Germinal center (tissue), 1 donor: ENCODE measurements at places on chromosomes 3 and 15.

GRCh38 chr3:126300761-126301481 lies 56.3 kb downstream of the KLF15 start:
- no peak for DNase-seq

- no peak for DNase-seq
Measured at GRCh38 chr3:46960081-46960701, 16.4 kb downstream of the CCDC12 start.

DNA sequence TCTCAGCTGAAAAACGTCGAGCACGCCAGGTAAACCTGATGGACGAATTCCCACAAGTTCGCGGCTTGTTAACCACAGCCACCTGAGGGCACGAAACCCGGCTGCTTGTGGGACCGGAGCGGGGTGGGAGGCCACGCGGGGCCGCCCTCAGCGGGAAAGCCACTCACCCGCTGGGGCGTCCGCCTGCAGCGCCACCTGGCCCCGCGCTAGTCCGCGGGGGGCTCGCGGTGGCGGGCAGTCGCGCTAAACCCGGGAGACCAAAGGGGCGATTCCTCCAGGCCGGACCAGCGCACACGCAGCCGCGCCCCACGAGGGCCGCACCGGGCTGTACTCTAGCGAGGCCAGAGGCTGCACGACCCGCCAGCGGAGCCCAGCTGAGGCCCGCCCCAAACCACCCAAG lies 15.7 kb upstream of the CFAP161 start:
- no peak for DNase-seq

- DNase-seq: no peak
Measured at GRCh38 chr15:98547741-98548138, 100.6 kb upstream of the IGF1R start.

DNA sequence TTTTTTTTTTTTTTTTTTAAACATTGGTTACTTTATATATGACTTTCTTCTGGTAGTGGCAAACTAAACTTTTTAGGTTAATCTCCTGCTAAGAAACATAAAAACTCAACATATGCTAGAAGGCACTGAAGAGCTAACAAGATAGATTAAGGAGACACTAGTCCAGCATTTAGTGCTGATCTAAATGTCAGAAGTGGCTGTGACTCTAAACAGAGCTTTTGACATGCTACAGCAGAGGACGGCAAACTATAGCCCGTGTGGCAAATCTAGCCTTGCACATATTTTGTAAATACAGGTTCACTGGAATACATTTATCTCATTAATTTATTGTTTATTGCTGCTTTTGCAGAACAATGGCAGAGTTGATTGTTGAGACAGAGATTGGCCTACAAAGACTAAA lies 20.6 kb downstream of the NR2E3 start:
- no peak for DNase-seq

- no peak for DNase-seq
Measured at GRCh38 chr3:25009665-25010064, 418.4 kb upstream of the RARB start.

DNA sequence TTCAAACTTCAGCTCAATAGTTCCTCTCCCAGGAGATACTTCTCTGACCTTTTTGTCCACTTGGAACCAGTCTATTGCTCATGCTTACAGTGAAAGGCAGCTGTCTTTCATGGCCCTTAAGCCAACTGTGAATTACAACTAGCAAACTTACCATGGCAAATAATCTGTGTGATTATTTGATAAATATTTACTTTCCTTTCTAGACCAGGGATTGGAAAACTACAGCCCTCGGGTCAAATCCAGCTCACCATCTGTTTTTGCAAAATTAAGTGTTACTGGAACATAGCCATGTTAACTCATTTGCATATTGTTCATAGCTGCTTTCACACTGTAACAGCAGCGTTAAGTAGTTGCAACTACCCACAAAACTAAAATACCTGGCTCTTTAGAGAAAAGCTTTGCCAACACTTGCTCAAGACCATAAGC lies 289.1 kb upstream of the MCTP2 start:
- DNase-seq: no peak

GRCh38 chr3:1252061-1252430 lies 159.2 kb downstream of the CNTN6 start:
- no peak for DNase-seq

- DNase-seq: no peak
Measured at GRCh38 chr15:50825946-50826345, 60.4 kb upstream of the SPPL2A start.

- DNase-seq: no peak
Measured at GRCh38 chr15:67573194-67573593, 30.7 kb downstream of the MAP2K5 start.

DNA sequence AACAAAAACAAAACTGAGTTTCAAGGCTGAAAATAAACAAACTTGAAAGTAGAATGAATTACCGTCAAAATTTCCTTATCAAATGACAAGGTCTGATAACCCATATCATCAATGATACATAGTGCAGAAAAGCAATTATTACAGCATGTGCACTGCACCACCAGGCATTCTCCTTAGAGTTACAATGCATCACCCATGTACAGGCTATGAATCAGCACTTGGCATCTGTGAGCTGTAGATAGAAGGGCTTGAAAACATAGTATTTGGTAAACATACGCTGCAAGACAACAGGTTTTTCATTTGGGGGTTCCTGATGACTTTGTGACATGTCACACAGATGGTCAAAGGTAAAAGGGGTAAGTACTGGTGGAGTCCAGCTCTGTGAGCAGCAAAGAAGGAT lies 265.1 kb downstream of the CTNNB1 start:
- DNase-seq: no peak

GRCh38 chr15:84826369-84826823 lies 9.2 kb downstream of the ALPK3 start:
- no peak for DNase-seq

DNA sequence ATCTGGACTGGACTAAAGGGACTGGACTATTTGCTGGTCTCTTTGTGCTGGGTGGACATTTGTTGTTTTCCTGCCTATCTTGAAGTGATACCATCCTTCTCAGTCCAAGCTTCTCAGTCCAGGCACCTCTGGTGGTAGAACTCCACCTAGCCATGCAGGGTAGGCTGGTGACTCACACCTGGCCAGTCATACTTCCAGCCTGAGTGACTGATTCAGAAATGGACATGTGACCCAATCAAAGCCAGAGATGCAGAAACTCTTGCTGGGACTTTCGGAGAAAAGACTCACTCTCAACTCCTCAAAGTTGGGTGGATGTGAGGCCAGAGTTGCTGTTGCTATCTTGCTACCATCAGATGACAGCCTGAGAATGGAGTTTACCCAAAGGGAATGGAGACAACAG lies 5.6 kb upstream of the ASB14 start:
- no peak for DNase-seq

GRCh38 chr15:68593341-68593740 lies 14.5 kb downstream of the CORO2B start:
- no peak for DNase-seq

DNA sequence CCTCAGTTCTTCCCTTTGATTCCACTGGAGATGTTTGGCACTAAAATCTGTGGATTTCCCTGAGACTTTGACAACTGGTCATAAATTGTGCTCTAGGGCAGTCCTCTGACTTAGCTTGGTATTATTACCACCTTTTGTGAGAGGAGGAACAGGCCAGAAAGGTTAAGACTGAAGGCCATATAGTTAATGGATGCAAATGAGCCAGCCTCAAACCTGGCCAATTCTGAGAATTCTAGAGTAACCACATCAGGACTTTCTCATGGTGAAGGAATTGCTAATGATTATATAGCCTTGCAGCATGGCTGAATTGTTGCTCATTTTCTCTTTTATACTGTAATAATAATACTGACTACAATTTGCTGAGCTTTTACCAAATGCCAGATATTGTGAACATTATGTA lies 162.5 kb downstream of the CADPS start:
- DNase-seq: no peak

GRCh38 chr15:81752546-81752942 lies 293.3 kb downstream of the MEX3B start:
- no peak for DNase-seq

DNA sequence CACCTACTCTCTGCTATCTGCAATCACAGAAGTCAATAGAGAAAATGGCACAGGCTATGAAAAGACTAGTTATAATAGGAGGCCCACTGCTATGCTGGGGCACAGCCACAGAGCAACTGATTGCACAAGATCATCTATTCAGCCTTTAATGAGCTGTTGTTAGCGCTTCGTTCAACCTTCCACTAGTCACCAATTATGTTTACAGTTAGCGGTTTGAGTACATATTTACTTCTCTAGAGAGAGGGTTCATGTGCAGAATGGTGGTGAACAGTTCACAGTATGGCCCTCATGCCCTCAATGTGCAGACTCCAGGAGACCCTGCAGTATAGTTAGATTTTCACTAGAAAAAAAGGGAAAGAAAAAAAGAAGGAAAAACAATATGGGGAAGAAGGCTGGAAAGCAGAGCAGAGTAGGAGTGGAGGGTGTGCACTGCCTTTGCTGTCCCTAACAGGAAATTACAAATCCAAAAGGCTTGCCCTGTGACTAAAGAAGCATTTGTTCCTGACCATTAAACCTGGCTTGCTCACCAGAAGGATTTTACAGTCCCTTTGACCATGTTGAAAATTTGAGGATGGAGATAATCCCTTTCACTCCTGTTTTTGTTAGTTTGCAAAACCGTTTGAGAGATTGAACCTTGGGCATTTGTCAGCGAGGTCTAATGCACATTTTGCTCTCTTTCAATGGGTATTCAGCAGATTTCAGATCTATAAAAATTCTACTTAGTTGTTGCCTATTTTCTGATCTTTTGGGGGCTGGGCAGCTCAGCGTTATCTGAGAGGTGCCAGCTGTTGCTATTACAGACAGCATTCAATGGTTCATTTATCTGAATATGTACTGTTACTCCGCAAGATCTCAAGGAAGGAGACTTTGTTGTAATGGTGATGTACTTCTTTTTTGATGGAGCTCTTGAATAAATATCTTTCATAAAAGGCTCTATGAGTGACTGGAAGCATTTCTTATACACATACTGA lies 296.1 kb downstream of the LSAMP start:
- no peak for DNase-seq

DNA sequence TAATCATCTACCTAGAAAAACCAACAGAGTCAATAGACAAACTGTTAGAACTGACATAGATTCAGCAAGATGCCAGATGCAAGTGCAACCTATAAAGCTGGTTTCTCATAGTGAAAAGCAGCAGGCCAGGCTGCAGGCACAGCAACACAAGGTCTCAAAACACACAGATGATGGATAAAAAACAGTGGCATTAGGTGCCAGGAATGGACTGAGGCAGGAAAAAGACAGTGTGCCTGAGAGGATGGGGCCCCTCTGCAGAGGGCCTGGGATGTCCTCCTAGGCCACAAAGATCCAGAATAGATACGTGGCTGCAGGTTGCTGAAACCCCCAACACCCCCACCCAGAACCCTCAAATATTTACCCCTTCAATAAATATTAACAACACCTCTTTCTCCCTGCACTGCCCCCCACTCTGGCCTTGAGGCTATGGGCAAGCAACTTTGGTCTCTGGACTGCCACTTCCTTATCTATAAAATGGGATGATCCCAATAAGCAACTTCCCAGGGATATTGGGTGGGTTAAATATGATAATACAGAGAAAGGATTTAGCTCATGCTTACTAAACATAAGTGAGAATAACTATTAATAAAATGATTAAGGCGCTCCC lies 35.2 kb upstream of the FGD5 start:
- no peak for DNase-seq

- DNase-seq: no peak
Measured at GRCh38 chr15:49696433-49696832, 75.6 kb downstream of the DTWD1 start.

GRCh38 chr3:17006132-17006852 lies 121.5 kb downstream of the PLCL2 start:
- no peak for DNase-seq

DNA sequence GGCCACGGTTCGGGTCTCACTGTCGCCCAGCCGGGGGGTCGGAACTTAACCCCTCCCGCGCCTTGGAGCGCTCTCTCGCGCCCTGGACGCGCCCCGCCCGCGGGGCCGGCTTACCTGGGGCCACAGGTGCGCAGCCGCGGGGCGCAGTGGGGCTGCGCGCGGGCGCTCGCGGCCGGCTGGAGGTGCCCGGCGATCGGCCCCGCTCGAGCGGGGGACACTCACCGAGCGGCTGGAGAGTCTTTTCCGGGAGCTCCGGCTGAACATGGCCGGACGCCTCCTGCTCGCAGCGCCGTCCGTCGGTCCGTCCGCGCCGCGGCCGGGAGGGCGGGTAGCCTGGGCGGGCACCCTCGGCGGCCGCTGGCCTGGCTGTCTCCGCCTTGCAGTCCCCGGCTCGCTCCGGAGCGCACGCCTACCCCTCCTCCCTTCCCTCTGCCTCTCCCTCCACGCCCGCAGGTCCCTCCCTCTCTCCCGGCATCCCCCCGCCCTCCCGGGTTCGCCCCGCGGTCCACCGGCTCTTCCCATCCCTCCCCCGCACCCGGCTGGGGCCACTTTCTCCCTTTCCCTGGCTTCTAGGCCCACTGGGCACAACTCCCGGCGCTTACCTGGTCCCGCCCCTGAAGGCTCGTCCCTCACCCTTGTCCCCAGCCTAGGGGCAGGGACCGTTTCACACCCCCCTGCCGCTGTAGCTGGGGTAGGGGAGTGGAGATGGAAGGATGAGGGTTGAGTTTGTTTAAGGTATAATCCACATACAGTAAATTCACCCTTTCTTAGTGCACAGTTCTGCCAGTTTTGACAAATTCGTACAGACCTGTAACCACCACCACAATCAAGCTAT lies 220.1 kb upstream of the PRICKLE2 start:
- DNase-seq: no peak

- peak; percentile 73 for DNase-seq
Measured at GRCh38 chr3:129314386-129315222, 35.9 kb downstream of the HMCES start.

- DNase-seq: no peak
Measured at GRCh38 chr3:30522476-30522875, 83.9 kb upstream of the TGFBR2 start.

GRCh38 chr15:72797338-72797689 lies 13.8 kb upstream of the ADPGK start:
- DNase-seq: no peak

GRCh38 chr3:16142350-16143025 lies 32.0 kb upstream of the GALNT15 start:
- DNase-seq: no peak

DNA sequence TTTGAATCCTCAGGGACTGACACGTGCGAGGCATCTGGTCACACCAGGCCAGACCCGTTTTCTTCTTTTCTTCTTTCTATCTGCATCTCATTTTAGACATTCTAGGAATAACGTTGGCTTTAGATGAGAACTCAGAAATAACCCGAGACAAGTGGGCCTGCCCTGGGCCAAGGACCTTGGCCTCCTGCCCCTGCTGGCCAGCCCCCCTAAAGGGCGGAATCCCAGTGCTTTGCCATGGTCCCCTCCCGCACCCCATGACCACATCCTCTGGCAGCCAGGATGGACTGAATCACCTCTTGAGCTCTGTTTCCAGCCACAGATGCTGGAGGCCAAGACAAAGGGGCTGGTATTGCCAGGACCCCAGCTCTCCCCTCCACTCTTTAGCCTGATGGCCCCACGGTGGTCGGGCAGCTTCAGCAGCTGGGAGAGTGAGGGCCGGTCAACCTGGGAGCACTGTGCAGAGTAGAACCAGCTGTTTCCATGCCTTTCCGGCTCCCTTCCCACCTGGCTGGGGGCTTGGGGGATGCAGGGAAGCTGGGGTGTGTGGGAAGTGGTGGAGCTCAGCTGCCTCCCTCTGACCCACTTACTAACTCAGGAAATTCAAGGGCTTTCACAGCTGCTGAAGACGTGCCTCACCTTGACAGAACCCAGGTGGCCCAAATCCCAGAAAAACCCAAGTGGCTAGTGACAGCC lies 190.9 kb downstream of the FAM43A start:
- DNase-seq: no peak
